Progenitor cell of endocrine pancreas (in vitro differentiated cells): ENCODE measurements at places on chromosomes 5 and 9. TPM values are rescaled to one million over a fixed set of nuclear protein-coding genes. Genes with fewer than 3 reads are reported as not detected.
A peak's percentile ranks its signal among the peaks of the same experiment; 100 is the strongest.

GRCh38 chr5:62326702-62327101 lies 20.7 kb downstream of the KIF2A start:
- no peak for DNase-seq
- H3K27me3 ChIP-seq, result no peaks in the 10 kb centered on the region
- no peak overlapping the region for H3K4me3 ChIP-seq
- peaks cover 7% of the 10 kb centered on the region for H3K36me3 ChIP-seq
- H3K27ac ChIP-seq, result no peak overlapping the region

- H3K27me3 ChIP-seq, result peaks cover 10% of the 10 kb centered on the region
- DNase-seq, result no peak
- no peaks in the 10 kb centered on the region for H3K4me1 ChIP-seq
- no peaks in the 10 kb centered on the region for H3K36me3 ChIP-seq
- H3K27ac ChIP-seq, result no peak overlapping the region
- no peak overlapping the region for H3K4me3 ChIP-seq
Observed at GRCh38 chr9:130493476-130493875, 48.7 kb downstream of the ASS1 start.

GRCh38 chr5:172266676-172267092 lies 16.9 kb downstream of the UBTD2 start:
- H3K4me1 ChIP-seq, result peaks cover 10% of the 10 kb centered on the region
- no peaks in the 10 kb centered on the region for H3K27me3 ChIP-seq
- DNase-seq, result no peak
- H3K36me3 ChIP-seq, result peaks cover 14% of the 10 kb centered on the region

- peaks cover 10% of the 10 kb centered on the region for H3K4me1 ChIP-seq
- no peak overlapping the region for H3K27ac ChIP-seq
- no peaks in the 10 kb centered on the region for H3K36me3 ChIP-seq
- no peaks in the 10 kb centered on the region for H3K27me3 ChIP-seq
Observed at GRCh38 chr9:118367383-118367782, 663.2 kb downstream of the TLR4 start.

- no peak overlapping the region for H3K4me3 ChIP-seq
- no peak for DNase-seq
Observed at GRCh38 chr5:16723821-16724220, 107.0 kb upstream of the RETREG1 start.

Gene LRRC70
- 0.75 and 0.77 TPM in 2 replicates for total RNA-seq

Gene FRMPD1
- 0.31 and 0.44 TPM in 2 replicates for total RNA-seq

- peaks cover 3% of the 10 kb centered on the region for H3K4me1 ChIP-seq
- DNase-seq, result peak; percentile 39
- no peak overlapping the region for H3K27ac ChIP-seq
- H3K4me3 ChIP-seq, result peak overlapping the region; percentile 63
- peaks cover 49% of the 10 kb centered on the region for H3K27me3 ChIP-seq
- no peaks in the 10 kb centered on the region for H3K36me3 ChIP-seq
Observed at GRCh38 chr5:139903795-139904565, 108.4 kb downstream of the PSD2 start.

Gene PIP5K1B
- 1.5 and 2.0 TPM in 2 replicates for total RNA-seq

Gene NUTM2G
- total RNA-seq, result not detected in 2 replicates

GRCh38 chr5:36491856-36492255 lies 114.5 kb upstream of the SLC1A3 start:
- no peak for DNase-seq
- no peaks in the 10 kb centered on the region for H3K4me1 ChIP-seq
- H3K4me3 ChIP-seq, result no peak overlapping the region
- no peaks in the 10 kb centered on the region for H3K36me3 ChIP-seq
- H3K27me3 ChIP-seq, result peaks cover 3% of the 10 kb centered on the region

- peak; percentile 72 for DNase-seq
- peaks cover 66% of the 10 kb centered on the region for H3K27me3 ChIP-seq
- H3K27ac ChIP-seq, result no peak within 1 kb of the TSS
- peak within 1 kb of the TSS; percentile 70 for H3K4me3 ChIP-seq
- peaks cover 11% of the 10 kb centered on the region for H3K4me1 ChIP-seq
Observed at GRCh38 chr5:2751592-2752021, at the start of gene IRX2. TSS of gene IRX2 (minus strand) at chr5:2751677. CDS start at chr5:2751413, 264 bp downstream.

Gene RABGAP1
- total RNA-seq, result 78.9 and 93.6 TPM in 2 replicates

Gene FOXD4
- 0.50 and 0.58 TPM in 2 replicates for total RNA-seq

DNA sequence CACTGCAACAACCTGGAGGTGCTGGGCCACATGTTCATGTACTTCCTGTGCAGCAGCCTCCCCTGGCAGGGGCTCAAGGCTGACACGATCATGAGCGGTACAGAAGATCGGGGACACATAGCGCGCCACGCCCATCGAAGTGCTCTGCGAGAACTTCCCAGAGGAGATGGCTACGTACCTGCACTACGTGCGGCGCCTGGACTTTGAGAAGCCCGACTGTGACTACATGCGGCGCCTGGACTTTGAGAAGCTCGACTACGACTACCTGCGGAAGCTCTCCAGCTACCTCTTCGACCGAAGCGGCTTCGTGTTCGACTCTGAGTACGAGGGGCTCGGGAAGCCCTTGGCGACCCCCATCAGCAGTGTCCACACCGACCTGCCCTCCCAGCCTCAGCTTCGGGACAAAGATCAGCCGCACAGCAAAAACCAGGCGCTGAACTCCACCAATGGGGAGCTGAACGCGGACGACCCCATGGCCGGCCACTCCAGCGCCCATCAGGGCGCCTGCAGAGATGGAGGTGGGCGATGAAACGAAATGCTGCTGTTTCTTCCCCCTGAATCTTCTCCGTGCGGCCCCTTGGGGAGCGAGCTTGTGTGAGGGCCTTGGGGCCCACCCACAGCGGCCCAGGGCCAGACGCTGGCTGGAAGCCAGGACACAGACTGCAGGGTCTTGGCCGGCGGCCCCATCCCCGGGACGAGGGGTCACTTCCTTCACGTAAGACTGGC lies 56.5 kb downstream of the JAK2 start:
- H3K4me1 ChIP-seq, result no peaks in the 10 kb centered on the region
- H3K27ac ChIP-seq, result no peak overlapping the region
- peaks cover 11% of the 10 kb centered on the region for H3K36me3 ChIP-seq
- no peak for DNase-seq
- H3K4me3 ChIP-seq, result no peak overlapping the region
- no peaks in the 10 kb centered on the region for H3K27me3 ChIP-seq

Gene RPP25L
- total RNA-seq, result 29.3 and 30.5 TPM in 2 replicates

GRCh38 chr9:95127249-95128176 lies 190.0 kb downstream of the FANCC start:
- peak; percentile 85 for DNase-seq
- no peaks in the 10 kb centered on the region for H3K36me3 ChIP-seq
- no peak overlapping the region for H3K27ac ChIP-seq
- no peaks in the 10 kb centered on the region for H3K27me3 ChIP-seq

DNA sequence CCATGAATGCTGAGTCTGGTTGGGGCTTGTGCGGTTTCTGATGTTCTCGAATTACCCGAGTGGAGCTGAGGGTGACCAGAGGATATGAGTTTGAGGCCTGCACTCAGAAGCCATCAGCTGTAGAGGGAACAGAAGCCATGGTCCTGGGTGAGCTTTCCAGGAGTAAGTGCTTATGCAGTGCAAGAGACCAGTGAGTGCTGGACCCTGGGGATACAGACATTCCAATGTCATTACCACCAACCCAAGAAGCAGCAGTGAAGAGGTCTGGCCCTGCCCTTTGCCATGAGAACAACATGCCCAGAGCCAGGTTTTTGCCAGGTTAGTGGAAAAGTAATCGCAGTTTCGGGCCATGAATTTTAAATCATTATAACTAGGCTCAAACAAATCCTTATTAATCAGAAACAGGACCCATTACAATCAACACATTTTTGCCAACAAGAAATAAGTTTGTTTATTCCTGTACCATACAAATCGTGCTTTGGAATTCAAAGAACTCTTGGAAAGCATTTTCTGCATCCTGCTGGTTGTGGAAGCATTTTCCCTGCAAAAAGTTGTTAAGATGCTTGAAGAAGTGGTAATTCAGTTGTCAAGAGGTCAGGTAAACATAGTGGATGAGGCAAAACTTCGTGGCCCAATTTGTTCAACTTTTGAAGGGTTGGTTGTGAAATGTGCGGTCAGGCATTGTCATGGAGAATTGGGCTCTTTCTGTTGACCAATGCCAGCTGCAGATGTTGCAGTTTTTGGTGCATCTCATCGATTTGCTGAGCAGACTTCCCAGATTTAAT lies 154.6 kb downstream of the SYK start:
- H3K27me3 ChIP-seq, result peaks cover 7% of the 10 kb centered on the region
- no peaks in the 10 kb centered on the region for H3K36me3 ChIP-seq
- no peaks in the 10 kb centered on the region for H3K4me1 ChIP-seq
- no peak overlapping the region for H3K4me3 ChIP-seq
- no peak for DNase-seq
- no peak overlapping the region for H3K27ac ChIP-seq

Gene BTNL3
- not detected in 2 replicates for total RNA-seq

DNA sequence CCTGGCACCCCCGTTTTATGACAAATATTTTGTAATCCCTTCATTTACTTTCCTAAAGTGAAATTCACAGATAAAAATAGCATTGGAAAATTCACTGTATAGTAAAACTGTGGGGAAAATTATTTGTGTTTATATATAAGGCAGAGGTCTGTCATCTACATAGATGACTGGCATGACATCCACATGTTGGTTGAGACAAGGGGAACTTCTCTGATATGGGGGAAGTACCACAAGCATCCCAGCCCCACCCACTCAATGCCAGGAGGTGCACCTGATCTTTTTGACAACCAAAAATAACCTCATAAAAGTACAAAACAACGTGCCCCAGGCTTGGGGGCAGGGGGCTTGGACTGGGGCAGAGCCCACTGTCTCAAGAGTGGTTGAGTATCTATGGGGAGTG lies 6.3 kb upstream of the TDRD7 start:
- DNase-seq, result no peak
- no peak overlapping the region for H3K4me3 ChIP-seq
- H3K4me1 ChIP-seq, result peaks cover 17% of the 10 kb centered on the region
- H3K27me3 ChIP-seq, result no peaks in the 10 kb centered on the region
- peaks cover 4% of the 10 kb centered on the region for H3K36me3 ChIP-seq
- no peak overlapping the region for H3K27ac ChIP-seq

DNA sequence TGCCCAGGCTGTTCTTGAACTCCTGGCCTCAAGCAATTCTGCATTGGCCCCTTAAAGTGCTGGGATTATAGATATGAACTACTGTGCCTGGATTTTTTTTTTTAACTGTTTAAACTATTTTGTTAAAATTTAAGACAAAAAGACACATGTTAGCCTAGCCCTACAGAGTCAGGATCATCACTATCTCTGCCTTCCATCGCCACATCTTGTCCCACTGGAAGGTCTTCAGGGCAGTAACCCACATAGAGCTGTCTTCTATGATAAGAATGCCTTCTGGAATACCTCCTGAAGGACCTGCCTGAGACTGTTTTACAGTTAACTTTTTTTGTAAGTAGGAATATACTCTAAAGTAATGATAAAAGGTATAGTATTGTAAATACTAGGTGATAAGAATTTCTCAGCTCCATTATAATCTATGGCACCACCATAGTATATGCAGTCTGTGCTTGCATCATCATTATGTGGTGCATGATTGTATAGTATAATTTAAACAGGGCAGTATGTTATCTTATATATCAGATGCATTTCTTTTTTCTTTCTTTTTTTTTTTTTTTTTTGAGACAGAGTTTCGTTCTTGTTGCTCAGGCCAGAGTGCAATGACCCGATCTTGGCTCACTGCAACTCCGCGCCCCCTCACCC lies 52.7 kb downstream of the DENND4C start:
- H3K27me3 ChIP-seq, result no peaks in the 10 kb centered on the region
- H3K36me3 ChIP-seq, result peaks cover 10% of the 10 kb centered on the region
- no peak for DNase-seq

Gene NUDT12
- total RNA-seq, result 13.0 and 14.5 TPM in 2 replicates

DNA sequence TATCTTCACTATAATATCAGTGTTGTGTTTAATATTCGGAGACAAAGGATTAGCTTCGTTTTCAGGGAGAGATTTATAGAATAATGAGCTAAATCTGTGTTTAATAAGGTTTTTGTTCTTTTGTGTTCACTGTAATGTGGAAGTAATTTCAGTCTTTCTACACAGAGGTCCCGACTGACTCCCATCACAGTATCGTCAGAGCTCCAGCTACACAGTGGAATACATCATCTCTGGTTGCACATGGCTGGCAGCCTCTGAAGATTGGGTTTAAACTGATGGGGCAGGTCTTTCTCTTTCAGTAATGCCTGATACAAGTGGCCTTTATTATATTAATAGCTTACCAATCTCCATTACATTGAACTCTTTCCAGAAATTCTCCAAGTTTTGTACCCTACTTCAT lies 736.7 kb upstream of the RIOK2 start:
- H3K4me1 ChIP-seq, result no peaks in the 10 kb centered on the region
- H3K27ac ChIP-seq, result no peak overlapping the region
- no peaks in the 10 kb centered on the region for H3K27me3 ChIP-seq
- no peaks in the 10 kb centered on the region for H3K36me3 ChIP-seq

- peaks cover 1% of the 10 kb centered on the region for H3K36me3 ChIP-seq
- no peak overlapping the region for H3K27ac ChIP-seq
- H3K27me3 ChIP-seq, result no peaks in the 10 kb centered on the region
- no peaks in the 10 kb centered on the region for H3K4me1 ChIP-seq
Observed at GRCh38 chr5:94670726-94671125, 52.3 kb downstream of the SLF1 start.

Gene NXNL2
- total RNA-seq, result 0.31 TPM in 1 of 2 replicates, not detected in the other

DNA sequence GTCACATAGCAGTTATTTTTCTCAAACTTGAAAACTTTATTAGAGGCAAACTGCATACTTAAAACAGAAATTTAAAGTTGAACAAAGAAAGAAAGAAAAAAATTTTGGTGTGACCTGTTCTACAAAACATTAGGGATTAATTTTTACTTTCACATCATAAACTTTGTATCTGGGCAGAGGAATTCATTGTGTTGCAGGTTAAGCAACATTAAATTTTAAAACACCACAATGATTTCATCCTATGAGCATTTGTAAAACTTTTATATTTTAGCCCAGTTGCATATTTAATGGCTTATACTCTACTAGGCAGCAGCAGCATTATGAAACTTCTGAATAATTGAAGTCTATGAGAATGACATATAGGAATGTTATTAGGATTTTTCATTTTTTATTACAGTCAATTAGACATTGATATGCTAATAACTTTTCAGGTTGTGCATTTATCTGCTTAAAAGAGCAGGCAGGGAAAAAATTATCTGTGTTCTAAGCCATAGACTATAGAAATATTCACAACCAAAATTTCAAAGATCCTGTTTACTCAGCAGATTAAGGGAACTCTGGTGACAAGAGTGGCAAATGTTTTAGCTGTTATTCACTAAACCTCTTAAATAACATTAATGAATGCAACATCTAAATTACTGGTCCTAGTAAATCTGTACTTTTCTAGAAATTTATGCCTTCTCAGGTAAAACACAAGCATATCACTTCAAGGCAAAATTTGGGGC lies 1088.5 kb upstream of the CDH6 start:
- no peak overlapping the region for H3K27ac ChIP-seq
- H3K4me1 ChIP-seq, result no peaks in the 10 kb centered on the region
- no peaks in the 10 kb centered on the region for H3K27me3 ChIP-seq
- H3K36me3 ChIP-seq, result no peaks in the 10 kb centered on the region
- DNase-seq, result no peak

DNA sequence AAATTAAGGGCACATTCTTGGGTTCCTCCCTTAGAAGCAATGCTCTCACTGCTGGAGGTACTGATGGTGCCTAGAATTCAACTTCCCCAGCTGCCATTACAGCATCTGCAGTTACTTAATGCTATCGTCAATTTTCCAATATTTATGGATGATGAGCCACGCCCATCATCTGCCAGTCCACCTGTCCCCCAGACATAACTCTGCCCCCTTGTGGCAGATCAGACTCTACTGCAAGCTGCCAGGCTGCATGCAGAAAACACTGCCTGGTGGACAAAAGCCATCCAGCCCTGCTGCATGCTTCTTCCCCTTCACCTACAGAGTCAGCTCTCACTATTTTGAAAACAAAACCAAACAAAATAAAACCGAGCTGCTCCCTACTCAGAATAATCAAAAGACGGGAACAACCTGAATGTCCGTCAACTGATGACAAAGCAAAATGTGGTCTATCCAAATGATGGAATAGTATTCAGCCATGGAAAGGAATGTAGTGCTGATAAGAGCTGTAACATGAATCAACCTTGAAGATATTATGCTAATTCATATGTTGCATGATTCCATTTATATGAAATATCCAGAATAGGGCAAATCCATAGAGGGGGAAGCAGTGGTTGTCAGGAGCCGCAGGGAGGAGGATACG lies 66.4 kb downstream of the RETREG1 start:
- peaks cover 23% of the 10 kb centered on the region for H3K27me3 ChIP-seq
- no peak for DNase-seq
- no peaks in the 10 kb centered on the region for H3K36me3 ChIP-seq
